NCI-H774 (cell line): ENCODE measurements at places on chromosomes 2 and 18.

- no peak for DNase-seq
These were observed 14.5 kb downstream of the PDCD1 start for GRCh38 chr2:241844066-241844728.

DNA sequence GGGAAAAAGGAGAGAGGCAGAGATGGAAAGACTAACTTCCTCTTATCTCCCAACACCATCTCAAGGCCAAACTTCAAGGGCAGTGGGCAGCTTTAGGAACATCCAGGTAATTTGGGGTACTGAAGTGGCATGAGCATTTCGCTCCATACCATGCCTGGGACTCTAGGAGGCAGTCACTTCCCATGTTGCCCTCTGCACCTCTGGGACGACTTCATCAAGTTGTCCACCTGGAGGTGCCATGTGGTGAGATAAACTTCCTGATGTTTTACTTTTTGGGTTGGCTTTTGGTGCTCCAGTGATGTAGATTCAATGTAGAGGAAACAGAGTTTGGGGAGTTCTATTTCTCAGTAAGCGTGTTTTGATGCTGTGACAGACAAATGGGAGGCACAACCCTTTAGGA is 56.3 kb upstream of the UPP2 start:
- no peak for DNase-seq

DNA sequence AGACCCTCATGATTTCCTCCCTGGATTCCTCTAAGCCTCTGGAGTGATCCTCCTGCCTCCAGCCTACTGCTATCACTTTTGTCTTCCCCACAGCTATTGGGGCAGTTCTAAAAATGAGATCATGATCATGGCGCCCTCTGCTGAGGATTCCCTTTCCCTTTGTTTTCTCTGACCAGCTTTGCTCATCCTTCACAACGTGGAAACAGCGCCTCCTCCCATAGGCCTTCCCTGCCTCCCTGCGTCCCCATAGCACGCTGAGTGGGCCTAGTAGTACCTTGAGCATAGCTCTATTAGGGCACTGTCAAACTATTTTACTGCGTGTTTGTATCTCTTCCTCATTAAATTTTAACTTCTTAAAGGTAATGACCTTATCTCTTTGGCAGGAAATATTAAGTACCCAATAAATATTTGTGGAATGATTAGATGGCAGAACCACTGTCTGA is 207.0 kb upstream of the FANCL start:
- peak; percentile 7 for DNase-seq

DNA sequence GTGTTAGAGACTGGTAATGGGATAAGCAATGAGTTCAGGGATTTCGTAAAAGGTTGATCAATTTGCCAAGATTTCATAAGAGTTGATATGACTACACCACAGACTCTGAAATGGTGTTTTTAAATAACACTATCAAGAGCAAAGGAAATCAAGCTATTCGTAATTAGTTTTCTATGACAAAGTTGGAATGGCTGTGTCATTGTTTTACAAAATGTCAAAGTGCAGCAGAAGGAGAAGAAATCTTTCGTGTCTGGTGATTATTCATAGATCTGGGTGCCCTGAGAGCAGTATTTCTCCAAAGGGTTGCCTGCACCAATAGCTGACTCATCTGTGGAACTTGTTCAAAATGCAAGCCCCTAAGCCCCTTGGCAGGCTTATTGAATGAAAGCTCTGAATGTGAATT is 70.1 kb downstream of the NABP1 start:
- DNase-seq = no peak

GRCh38 chr2:15926252-15926651 is 14.1 kb upstream of the MYCN start:
- DNase-seq = no peak
